ENCODE measurements at places on chromosomes 4 and X.
A peak's percentile ranks its signal among the peaks of the same experiment; 100 is the strongest.

DNA sequence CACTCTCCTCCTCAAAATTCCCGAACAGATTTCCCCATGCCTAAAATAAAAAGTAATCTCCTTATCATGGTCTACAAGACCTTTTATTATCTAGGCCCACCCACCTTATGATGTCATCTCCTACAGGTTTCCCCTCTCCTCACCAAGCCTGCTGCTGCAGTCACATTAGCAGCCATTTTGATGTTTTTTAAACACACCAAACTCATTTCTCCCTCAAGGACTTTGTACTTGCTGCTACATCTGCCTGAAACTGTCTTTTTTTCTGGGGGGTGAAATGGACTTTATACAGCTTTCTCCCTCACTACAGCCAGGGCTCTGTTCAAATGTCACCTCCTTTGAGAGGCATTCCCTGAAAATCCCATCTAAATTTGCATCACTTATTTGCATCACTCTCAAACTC is 90.2 kb upstream of the TAB3 start:
- no peak for DNase-seq

- no peak for DNase-seq
Measured at GRCh38 chrX:18490806-18491555, 65.6 kb downstream of the CDKL5 start.

GRCh38 chr4:5399790-5400421 is 308.5 kb downstream of the EVC2 start:
- peak; percentile 8 for DNase-seq

- DNase-seq = no peak
Measured at GRCh38 chr4:135357091-135357490, 1155.5 kb upstream of the PABPC4L start.

- no peak for DNase-seq
Measured at GRCh38 chr4:66297703-66298102, 627.4 kb upstream of the EPHA5 start.

DNA sequence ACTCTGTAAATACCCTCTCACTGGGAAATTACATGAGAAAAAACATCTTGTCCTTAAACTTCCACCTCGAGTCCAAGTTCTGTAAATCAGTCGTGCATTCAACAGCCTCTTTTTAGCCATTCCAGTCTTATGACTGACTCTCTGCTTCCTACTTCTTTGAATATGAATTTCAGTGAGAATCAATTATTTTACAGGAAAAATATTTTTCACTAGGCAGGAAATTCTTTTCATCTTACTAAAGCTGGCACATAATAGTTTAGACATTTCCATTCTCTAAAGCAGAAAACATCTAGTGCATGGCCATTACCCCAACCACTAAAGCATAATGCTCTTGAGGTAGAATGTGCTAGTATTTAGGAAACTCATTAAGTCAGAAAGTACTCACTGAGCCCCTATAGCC is 565.7 kb upstream of the FAT1 start:
- DNase-seq = no peak

GRCh38 chrX:74593593-74593992 is 20.8 kb downstream of the RLIM start:
- DNase-seq = no peak

DNA sequence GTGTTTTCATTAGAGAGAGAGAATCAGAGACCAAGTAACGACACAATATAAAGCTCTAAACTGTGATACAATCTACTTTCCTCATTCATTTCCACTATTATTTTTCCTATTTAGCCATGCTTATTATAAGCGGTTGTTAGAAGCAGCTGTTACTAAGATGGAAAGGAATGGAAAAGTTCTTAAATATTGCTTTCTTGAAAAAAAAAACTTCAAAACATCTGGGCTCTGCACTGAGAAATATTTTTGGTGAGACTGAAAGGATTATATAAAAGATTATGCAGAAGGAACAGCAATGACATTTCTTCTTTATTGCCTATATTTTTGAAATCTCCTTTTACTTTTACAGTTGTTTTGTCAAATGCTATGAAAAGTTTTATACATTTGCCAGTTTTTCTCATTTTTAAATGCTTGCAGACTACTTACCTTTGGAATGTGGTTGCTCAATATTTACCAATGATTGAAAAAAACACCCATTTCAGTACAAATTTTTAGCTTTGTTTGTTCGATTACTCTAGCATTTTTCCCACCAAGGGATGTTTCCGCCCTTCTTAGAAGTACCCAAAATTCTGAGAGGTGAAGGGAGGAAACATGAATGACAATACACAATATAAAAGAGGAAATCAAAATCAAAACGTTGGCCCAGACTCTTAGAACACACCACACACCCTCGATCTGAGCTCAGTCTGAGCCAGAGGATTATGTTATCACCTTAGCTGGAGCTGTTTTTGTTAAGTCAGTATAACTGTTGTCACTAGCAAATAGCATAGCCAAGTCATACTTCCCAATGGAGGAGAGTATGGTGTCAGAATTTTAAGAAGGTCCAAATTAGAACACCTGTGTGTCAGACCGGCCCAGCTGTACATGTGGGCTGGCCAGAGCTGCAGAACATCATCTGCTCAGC is 18.4 kb downstream of the DKK2 start:
- no peak for DNase-seq
